ENCODE measurements at places on chromosomes 6 and 20.

- no peak for DNase-seq
Measured at GRCh38 chr6:93059911-93060310, 359.4 kb downstream of the EPHA7 start.

DNA sequence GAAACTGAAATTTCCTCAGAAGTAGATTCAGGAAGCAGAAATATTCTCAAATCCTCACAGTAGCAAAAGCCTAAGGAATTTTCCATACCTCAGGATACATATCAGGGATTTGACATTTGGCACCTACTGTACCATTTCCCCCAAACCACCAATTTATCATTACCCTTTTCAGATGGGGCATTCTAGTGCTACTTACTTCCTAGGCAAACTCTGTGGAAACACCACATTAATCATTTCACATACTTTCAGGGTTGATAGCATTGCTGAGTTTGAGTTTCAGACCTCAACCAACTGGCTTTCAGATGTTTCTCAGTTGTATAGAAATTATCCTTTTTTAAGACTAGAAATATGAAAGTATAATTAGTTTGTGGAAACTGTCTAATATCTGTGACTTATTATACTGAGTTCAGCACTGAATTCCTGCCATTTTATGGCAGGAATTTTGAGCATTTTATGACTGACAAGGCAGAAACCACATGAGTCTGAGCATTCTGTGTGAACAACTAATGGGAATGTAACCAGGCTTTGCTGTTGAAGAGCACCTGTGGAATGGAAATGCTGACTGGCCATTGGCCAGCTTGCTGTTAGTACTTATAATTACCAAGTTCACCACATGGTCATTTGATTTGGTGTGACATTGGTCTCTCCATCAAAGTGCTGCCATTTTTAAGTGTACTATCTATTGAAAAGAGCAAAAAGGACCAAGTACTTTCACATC lies 35.1 kb upstream of the IRAK1BP1 start:
- DNase-seq = no peak

DNA sequence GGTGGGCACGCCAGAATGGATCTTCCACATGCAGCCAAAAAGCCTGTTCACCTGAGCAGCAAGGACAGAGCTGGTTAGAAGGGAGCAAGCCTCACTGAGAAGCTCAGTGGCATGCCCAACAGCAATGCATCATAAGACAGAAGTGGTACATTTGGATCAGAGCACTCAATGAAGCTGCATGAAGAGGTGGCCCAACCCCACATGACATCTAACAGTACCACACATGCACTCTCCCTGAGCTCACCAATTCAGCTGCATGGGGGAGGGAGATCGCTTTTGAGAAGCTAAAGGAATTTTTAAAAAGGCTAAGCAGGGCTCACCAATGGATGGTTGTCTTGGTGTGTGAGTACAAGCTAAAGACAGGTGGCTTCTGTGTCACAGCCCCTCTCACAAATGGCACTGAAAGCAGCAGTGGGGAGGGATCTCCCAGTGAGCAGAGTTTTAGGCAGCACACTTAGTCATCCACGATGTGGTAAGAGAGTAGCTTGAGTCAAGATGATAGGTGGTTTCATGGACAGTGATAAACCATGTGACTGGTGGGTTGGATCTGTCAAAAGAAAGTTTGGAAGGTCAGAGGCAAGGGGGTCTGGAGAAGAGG lies 166.6 kb upstream of the TAB2 start:
- DNase-seq = no peak

- no peak for DNase-seq
Measured at GRCh38 chr6:123062670-123063069, 66.6 kb downstream of the CLVS2 start.

DNA sequence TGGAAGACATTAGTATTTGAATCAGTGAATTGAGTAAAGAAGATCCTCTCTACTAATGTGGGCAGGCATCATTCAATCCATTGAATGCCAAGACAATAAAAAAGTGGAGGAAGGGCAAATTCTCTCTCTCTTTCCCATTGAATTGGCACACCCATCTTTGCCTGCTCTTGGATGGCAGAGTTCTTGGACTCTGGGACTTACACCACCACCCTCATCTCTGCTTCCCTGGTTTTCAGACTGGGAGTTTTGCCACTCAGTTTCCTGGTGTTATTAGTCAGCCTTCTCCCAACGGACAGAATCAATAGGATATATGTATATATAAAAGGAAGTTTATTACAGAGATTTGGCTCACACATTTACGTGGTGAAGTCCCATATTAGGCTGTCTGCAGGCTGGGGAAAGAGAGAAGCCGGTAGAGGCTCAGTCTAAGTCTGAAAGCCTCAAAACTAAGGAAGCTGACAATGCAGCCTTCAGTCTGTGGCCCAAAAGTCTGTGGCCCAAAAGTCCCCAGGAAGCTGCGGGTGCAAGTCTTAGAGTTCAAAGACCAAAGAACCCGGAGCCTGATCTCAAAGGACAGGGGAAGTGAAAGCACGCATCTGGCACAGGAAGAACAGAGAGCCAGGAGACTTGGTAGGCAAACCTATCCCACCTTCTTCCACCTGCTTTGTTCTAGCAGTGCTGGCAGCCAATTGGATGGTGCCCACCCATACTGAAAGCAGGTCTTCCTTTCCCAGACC lies 64.4 kb downstream of the SMPDL3A start:
- no peak for DNase-seq

DNA sequence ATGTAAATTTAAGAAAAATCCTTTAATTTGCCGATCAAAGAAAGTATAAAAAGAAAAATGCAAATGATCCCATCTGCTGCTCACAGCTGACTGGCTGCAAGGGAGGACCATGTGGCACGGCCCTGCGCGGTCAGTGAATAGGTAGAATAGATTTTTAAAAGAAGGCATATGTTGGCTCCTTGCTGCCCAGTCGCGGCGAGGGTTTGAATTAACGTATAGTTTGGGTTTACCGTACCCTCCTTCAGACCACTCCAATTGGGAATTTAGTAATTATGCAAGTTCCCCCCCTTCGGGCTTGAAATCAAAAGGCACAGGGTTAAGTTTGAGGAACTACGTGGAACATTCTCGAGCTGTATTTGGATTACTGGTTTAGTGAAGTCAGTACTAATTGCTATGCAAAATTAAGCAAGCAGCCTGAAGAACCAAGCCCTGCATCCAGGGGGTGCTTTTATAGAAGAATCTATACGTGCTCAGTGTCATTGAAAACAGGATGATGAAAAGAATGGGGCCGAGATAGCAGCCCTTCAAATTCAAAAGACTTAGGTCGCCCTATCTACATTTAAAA lies 1.1 kb upstream of the BEND3 start:
- DNase-seq = no peak

DNA sequence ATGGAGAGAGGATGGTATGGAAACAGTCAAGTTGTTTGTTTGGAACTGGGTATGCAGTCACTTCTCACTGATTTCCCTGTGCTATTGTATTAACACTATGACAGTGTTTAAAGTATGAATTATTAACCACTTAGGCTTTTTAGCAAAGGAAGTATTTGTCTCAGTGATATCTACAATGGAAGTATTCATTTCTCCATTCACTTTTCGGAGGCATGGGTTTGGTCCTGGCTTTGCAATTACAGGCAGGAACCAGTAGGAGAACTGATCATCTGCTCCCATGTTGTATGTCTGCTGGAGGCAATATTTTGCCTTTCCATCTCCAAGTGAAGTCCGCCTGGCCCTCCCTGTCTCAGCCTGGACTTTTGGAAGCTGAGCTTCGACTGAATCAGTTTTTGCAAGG lies 30.6 kb upstream of the EXOC2 start:
- DNase-seq = no peak

GRCh38 chr6:45514454-45515230 lies 136.9 kb upstream of the SUPT3H start:
- DNase-seq = no peak

DNA sequence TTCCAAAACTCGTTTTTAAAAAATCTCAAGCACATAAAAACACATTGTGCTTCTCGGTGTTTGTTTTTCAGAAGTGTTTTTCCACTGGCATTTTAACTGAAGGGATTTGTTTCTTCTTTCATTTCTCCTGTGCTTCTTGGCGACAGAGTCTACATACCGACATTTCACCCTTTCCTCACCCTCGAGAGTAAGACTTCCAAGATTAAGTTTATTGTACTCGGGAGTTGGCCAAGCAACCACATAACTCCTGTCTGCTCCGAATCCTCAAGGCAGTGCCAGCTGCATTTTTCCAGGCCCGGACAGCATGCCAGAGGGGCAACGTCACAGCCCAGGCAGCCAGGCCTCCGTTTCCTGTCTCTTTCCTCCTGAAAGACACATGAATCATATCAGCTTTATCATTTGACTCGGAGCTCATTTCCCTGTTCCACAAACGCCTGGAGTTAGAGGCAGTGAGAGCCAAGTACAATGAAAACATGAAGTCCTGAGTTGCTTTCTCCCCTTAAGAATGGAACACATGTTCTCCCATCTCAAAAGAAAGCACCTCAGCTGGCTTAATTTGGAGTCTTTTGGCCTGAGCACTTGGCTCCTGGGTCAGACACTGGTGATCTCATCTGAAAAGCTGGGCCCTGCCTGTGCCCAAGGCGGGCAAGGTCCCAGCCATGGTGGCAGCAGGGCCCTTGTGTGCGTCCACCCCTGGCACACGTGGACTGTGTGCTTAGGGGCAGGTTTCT lies 23.2 kb upstream of the FAM50B start:
- peak; percentile 98 for DNase-seq

DNA sequence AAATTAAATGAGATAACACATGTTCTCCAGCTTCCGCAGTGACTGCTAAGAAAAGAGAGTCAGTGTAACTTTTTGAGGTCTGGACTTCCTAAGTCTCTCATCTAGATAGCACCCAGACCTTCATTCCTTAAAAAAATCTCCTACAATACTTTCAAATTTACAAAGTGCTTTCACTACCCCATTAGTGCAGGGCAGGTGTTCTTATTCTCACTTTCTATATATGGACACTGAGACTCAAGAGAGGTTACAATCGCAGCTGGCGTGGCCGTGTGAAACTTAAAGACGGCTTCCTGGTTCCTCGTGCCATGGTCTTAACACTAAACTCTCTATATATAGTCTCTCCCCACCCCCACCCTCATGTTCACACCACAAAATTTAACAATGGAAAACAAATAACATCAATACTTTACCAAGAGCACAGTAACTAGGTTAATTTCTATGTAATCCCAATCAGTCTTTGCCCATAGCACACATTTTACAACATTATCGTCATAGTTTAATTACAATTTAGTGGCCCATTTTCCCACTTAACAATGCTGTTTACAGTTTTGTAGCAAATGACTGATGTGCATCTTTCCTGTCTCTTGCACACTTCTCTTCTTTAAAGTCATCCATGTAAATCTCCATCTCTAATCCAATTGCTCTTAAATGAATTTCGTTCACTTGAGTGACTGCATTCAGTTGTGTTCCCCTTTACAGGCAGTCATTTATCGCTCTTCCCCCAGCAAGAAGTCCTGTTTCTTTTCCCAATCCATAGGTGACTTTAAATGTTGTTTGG lies 78.8 kb upstream of the ARID1B start:
- DNase-seq = no peak

DNA sequence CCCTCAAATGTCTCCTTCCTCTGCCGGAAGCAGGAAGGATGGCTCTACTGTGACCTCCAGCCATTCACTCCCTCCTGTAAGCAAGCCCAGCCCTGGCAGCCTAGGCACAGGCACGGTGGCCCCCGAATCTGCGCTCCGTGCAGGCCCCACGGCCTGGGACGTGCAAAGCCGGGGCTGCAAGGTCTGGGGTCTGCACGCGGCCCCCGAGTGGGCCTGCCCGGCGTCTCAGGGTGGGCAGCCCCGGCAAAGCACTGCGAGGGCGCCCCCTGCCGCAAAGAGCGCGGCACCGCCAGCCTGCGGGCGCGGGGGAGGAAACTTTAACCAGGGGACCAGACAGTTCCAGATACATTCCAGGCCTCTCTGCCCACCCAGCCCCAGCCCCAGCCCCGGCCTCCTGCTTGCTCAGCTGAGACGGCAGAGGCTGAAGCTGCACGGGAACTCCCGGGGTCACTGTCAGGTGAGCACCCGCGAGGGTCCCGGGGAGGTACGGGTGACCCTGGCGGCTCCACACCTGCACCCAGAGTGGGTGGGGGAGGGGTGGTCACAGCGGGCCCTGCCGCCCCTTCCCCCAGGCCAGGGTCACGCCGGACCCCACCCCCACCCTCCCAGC lies 98.8 kb downstream of the ASXL1 start:
- DNase-seq = no peak

DNA sequence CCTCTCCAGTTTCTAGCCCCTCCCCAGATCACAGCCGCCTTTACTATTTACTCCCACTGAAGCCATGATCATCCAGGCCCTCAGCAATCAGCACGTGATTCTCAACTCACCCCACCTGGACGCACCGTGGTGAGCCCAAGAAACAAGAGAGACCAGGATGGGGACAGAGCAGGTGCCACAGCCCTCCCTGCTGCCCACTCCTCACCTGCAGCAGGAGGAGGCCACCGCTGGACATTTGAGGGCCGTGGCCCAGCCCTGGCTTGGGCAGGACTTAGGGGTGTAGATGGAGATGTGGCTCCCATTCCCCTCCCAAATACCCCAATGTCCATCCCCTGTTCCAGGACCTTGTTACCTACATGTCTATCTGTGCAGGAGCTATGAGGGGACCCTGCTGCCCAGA lies 20.3 kb downstream of the HLA-F start:
- no peak for DNase-seq

GRCh38 chr6:90406142-90406794 lies 109.6 kb upstream of the BACH2 start:
- DNase-seq = peak; percentile 76

- no peak for DNase-seq
Measured at GRCh38 chr20:57259121-57259937, 7.1 kb downstream of the BMP7 start.

GRCh38 chr6:144449218-144449617 lies 164.1 kb downstream of the UTRN start:
- DNase-seq = no peak

DNA sequence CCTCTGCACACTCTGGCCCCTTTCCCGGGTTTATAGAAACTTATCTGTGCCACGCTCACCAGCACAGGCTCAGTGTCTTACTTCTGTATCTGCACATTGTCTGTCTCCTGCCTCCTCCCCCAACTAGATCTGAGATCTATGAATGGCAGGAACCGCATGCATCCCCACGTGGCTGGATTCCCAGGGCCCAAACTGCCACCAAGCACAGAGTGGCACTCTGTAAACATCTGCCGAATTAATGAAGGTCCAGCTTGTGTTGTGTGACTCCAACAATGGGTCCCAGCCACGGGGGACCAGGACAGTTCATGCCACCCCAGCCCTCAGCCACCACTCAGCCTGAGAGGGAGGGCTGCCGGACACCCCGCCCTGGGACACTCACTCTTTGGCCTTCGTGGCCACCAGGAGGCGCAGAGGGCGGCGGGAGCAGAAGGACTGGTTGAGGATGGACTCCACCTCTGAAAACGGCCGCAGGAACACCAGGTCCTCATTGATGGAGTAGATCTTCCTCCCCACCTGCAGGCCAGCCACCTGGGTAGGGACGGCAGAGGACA lies 171.1 kb downstream of the PREX1 start:
- DNase-seq = no peak
